ENCODE measurements at places on chromosomes 2 and 18.

GRCh38 chr2:64114063-64114911 is 29.9 kb downstream of the PELI1 start:
- DNase-seq, result peak; percentile 75

DNA sequence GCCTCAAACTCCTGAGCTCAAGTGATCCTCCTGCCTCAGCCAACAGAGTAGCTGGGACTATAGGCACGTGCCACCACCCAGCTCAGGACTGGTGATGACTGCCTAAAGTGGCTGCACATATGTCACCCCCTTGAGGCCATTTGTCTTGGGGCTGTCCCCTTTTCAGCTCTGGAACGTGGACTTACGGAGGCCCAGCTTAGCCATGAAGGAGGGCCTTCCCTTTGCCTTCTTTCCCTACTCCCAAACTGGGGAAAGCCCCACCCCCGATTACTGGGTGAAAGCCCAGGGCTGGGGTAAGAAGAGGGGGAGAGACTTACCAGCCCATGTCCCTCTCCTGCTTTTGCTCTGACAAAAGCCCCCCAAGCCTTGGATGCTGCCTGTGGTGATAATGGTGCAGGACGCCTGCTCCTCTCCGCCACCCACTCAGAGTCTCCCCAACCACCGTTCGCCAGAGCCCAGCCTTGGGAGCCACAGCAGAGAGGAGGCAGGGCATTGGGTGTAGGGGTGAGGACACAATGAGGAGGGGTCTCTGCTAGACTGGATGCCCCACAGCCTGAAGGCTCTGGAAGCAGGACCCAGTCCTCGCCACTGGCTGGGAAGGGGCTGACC is 2.5 kb upstream of the DUSP2 start:
- DNase-seq, result peak; percentile 51

- DNase-seq, result peak; percentile 7
Measured at GRCh38 chr18:711310-711656, 1.1 kb downstream of the ENOSF1 start.

DNA sequence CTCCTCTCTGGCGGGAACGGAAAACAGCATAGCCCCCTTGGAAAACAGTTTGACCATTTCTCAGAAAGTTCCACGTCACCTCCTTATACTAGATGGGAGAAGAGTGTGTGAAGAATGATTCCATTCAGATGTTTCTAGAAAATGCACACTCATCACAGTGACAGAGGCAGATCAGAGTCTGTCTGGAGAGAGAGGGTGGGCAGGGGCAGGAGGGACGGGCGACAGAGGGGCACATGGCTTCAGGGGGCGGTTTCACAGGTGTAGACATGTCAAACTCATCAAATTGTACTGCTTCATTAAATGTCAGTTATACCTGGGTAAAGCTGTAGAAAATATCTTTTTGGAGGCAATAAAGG is 88.8 kb upstream of the TAF1B start:
- DNase-seq, result no peak

GRCh38 chr2:229152674-229153073 is 118.4 kb downstream of the PID1 start:
- DNase-seq, result no peak

- DNase-seq, result no peak
Measured at GRCh38 chr2:175744000-175744399, 258.1 kb downstream of the LNPK start.

DNA sequence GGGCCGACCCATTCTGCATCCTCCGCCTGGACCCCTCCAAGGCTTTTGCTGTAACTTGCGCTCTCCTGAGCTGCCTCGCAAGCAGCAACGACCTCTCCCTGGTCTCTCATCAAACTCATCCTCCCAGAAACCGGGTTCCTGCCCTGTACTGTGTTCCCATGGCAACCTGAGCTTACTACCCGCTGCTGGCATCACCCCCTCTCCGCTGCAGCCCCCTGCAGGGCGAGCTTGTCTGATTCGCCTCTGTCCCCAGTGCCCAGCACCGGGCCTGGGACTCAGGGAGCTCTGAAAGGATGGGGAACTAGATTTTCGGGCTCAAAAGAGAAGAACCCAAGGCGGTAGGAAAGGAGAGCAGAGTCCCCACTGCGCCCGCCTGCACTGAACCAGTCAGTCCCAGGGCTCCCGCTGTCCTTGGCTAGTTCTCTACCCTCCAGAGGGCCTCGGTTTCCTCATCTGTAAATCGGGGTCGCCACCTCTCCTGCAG is 463 bp downstream of the HS1BP3 start:
- DNase-seq, result peak; percentile 26

DNA sequence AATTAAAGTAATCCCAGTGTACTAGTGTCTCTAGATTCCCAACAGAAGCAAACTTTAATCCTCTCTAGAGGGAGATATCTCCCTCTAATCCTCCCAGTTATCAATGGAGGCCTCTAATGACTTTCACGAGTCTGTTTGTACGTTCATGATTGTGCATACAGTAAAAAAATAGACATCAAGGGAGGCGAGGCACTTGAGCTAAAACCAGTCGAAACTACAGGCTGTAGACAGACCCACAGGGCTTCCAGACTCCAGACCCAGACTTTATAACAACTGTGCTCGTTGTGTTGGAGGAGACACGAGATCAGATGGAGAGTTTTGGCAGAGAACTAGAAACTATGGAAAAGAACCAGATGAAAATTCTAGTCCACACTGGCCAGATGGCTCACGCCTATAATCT is 7.0 kb downstream of the DGKD start:
- no peak for DNase-seq

GRCh38 chr2:70104231-70105111 is 17.2 kb downstream of the PCBP1 start:
- DNase-seq, result peak; percentile 78

DNA sequence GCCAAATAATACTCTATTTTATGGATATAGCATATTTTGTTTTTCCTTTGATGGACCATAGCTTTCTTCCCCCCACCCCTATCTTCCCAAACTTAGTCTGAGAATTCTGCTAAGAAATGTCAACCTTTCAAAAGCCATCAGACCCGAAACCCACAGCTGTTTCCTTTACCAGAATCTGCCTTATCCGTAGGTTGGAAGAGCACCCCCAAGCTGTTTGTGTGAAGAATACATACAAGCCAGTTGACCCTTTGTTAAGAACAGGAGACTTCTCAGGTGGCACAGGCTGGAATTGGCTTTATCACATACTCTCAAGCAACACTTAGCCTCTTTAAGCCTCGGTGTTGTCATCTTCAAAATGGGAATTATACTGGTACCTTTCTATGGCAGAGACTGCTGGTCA is 135.1 kb downstream of the ACTR3 start:
- DNase-seq, result no peak

GRCh38 chr18:13614641-13615288 is 111.6 kb downstream of the FAM210A start:
- peak; percentile 67 for DNase-seq

DNA sequence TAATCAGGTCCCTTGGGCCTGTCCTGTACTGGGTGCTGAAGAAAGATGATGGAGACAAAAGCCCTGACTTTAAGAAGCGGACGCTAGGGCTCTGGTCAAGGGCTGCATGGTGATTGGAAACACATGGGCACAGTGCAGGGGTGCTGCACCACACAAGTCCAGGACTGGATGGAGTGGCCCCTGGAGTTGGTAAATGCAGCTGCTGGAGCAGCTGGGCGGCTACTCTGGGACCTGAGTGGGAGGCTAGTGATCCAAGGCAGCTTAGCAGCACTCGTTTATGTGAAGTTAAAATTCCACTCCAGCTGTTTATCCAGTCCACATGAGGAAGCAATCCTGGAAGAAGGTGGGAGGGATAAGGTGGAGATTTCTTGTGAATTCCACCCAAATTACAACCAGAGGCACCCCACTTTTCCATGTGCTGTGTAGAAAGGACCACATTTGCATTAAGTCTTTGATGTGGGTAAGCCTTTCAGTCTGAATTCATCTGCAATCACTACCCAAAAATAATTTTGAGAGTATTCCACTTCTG is 24.9 kb downstream of the MERTK start:
- DNase-seq, result no peak

- DNase-seq, result no peak
Measured at GRCh38 chr18:8752329-8752728, 47.0 kb downstream of the MTCL1 start.

DNA sequence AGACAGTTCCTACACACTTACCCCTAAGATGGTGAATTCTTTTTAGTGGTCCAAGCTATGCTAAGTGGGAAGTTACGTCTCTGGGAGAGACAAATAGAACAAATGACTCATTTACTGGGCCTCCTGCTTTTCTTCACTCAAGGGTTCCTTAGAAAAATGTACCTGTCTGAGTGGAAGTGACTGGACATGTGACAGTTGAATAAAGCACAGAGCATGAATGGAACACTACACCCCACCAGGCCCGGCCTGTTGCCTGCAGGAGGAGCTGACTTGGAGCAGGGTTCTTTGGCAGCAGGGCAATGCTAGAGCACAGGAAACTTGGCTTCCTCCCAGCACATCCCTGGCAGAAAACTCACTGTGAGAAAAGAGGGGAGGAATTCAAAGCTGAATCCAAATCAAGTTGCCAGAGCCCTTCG is 451.0 kb upstream of the SETBP1 start:
- no peak for DNase-seq

- DNase-seq, result no peak
Measured at GRCh38 chr2:169343202-169343601, 19.1 kb downstream of the LRP2 start.

GRCh38 chr2:174076975-174077374 is 111.8 kb upstream of the SP3 start:
- no peak for DNase-seq

- no peak for DNase-seq
Measured at GRCh38 chr2:217981084-217981730, 21.6 kb downstream of the TNS1 start.

- DNase-seq, result no peak
Measured at GRCh38 chr2:164523726-164524125, 97.6 kb downstream of the GRB14 start.

DNA sequence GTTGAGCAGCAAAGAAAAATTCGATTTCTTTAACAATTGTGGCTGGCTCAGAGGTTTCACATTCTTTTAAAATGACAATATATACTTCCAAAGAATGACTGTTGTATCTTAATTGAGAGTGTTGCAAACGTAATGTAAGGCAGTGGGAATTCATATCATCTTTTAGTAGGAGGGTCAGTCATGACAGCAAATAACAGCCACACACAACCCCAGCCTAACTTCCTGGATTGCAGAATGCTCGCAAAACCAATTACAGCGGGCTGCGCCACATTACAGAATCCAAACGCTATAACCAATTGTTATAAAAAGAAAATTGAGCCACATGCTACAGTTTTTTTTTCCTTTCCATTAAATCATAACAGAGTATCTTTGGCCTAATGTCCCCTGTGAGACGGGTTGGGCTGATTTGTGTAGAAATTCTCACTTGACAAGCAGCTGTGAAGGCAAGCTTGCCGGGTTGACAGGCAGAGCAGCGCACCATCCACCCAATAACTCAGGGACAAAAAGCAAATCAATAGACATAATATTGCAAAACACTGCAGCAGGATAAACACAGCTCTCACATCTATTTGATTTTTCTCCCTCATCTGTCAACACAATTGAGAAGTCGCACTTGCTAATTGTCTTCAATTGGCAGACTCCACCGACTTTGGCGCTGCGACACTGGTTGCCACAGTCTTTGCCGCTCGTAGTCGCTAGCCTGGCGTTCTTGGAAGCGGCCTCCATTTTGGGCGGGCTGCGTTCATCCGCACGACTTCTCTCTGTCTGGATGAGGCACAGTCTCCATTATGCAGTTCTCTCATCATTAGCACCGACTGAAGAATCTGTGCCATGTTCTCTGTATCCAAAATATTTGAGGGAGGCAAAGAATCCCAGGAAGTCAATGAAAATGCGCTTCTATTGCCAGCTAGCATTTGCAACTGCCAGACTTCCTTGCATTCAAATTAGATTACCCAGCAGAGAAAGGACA is 95.0 kb upstream of the CCDC68 start:
- DNase-seq, result no peak

- no peak for DNase-seq
Measured at GRCh38 chr18:59238385-59238784, 18.4 kb downstream of the GRP start.

GRCh38 chr2:111668741-111669140 is 215.3 kb downstream of the ANAPC1 start:
- DNase-seq, result peak; percentile 29

DNA sequence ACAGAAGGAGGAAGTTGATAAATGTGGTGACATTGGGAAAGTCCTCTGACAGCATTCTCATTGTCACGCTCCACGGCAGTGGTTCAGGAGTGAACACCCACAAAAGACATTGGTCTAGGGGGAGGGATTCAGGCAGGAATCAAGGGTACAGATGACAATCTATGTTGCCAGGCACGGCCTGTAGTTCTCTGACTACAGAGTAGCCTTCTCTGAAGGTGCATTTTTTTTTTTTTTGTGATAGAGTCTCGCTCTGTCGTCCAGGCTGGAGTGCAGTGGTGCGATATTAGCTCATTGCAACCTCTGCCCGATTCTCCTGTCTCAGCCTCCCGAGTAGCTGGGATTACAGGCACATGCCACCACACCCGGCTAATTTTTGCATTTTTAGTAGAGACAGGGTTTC is 7.4 kb upstream of the MOB1A start:
- peak; percentile 98 for DNase-seq

DNA sequence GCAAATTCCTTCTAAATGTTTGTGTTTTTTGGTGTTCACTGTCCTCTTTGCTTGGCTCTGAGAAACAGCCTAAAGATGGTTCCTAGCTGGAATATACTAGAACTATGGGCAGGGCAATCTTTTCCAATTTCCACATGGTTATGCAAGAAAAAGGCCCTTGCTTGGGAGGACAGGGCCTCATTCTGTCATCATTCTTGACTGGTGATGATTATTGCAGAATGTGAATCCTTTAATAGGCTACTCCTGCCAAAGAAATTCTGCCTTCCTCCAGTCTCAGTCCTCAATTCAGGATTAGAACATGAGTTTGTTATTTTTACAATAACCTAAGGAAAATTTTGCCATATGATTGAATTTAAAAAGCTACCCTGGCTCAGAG is 218.7 kb downstream of the HNMT start:
- no peak for DNase-seq

DNA sequence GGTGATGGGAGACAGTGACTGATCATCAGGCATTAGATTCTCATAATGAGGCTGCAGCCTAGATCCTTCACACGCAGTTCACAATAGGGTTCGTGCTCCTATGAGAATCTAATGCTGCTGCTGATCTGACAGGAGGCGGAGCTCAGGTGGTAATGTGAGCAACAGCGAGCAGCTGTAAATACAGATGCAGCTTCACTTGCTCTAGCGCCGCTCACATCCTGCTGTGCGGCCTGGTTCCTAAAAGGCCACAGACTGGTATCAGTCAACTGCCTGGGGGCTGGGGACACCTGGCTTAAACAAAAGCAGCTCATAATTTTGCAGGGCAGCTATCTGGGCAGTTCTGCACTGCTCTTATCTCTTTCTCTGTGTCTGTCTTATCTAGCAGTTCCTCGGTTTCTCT is 20.4 kb upstream of the CD226 start:
- DNase-seq, result no peak

- DNase-seq, result no peak
Measured at GRCh38 chr2:231286964-231287363, 88.5 kb downstream of the ARMC9 start.

GRCh38 chr2:218607436-218608115 is at the start of gene PLCD4:
TSS of gene PLCD4 (plus strand) at chr2:218607899. CDS start at chr2:218615740, 7,841 bp downstream.
- no peak for DNase-seq

- no peak for DNase-seq
Measured at GRCh38 chr2:181546086-181546485, 88.9 kb downstream of the ITGA4 start.

GRCh38 chr2:20561637-20562454 is 89.1 kb downstream of the HS1BP3 start:
- no peak for DNase-seq

All from inflammatory macrophage treated with lipopolysaccharide for 4 hours (primary cell).